ENCODE measurements at places on chromosomes 2 and 18.

DNA sequence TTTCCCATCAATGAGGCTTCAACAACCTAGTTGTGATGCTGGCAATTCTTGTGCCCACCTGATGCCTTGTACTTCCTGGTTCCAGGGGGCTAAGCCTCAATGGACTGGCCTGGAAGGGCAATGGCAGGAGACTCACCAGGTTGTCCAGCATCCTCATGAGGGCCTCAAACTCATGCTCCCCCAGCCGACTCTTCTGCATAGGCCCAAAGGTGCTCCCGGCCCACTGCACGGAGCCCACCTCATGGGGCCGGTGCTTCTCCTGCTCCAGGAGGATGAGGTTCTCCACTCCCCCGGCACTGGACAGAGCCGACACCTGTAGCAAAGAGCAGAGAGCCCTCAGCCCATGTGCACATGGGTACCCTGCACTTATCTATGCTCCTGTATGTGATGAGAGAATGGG, 84.5 kb downstream of the ADD2 start:
- no peak for DNase-seq

GRCh38 chr2:227326783-227327182, 1.7 kb downstream of the MFF start:
- no peak for DNase-seq

- no peak for DNase-seq
These were observed 41.5 kb upstream of the MCFD2 start for GRCh38 chr2:46956981-46957531.

GRCh38 chr2:203594541-203594940, 59.4 kb upstream of the RAPH1 start:
- no peak for DNase-seq

GRCh38 chr2:95700519-95700918, 108.7 kb downstream of the TRIM43 start:
- DNase-seq: peak; percentile 1

DNA sequence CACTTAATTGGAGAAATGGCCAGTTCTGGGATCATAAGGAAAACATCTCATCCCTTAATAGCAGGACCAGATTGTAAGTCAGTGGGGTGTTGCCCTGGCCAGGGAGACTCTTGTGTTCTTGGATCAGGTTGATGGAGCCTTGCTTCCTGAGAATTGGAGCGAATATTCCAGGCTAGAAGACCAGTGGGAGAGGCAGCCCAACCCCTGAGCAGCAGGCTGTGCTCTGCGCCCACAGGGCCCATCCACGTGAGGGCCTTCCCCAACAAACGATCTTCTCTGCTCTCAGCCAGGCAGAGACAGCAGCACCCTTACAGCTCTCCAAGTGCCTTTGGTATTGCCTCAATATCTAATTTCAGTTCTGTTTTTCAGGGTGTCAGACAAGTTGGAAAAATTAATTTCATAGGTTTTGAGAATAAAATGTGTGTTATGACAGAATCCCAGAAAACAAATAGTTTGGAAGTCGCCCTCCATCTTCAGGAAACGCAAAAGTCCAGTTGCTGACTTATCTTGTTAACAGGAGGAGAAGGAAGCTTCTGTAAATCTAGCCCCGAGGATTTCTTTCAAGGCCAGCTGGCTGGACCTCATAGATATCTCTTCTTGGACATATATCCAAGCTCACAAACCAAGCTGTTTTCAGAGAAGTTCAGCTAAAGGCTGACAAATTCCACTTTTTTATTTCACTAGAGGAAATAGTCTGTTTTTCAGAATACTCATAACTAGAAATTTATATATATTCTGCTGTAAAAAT, 105.5 kb downstream of the COPS8 start:
- DNase-seq: no peak

- no peak for DNase-seq
These were observed 332.3 kb downstream of the NCKAP5 start for GRCh38 chr2:133235968-133236367.

DNA sequence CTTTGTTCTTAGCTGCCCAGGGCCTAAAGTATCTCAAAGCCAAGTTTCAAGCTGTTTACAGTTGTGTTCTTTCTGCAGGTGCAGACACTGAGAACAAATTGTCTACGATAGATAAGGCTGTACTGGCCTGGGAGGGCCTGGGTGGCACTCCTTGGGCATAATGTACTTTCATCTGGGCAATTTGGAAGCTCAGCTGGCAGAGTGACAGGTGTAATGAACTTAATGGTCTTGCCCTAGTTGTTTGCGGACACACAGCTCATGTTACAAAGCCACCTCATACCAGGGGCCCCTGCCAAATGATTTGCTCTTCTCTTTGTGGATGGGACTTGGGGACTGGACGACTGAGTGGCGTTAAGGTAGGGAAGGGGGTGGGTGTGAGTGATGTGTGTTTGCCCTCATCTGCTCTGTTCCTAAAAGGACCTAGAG, 4.3 kb downstream of the LDLRAD4 start:
- DNase-seq: no peak

GRCh38 chr2:8848328-8849100, 11.1 kb upstream of the KIDINS220 start:
- DNase-seq: no peak

- DNase-seq: no peak
These were observed 39.1 kb downstream of the TMEM163 start for GRCh38 chr2:134679745-134680144.

GRCh38 chr2:162085090-162085891, 11.3 kb upstream of the DPP4 start:
- DNase-seq: no peak

- DNase-seq: no peak
These were observed 218.1 kb downstream of the TPGS2 start for GRCh38 chr18:36610661-36611060.

DNA sequence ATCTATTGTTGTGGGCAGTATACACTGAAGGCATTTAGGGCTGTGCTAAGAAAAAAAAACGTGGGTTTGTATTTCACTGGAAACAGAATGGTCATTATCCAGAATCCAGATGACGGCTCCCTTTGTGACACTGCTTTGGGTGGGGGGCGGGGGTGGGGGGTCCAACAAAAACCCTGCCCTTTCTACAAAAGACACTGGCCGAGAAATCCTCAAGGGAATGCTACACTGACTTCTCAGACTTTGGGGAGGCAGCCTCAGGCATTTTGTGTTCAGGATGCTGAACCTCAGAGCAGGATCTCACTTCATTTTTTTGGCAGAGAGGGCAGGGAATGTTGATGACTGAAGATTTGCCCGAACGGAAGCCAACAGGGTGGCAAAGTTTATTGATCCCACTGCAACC, 417.1 kb downstream of the HRH4 start:
- DNase-seq: no peak

DNA sequence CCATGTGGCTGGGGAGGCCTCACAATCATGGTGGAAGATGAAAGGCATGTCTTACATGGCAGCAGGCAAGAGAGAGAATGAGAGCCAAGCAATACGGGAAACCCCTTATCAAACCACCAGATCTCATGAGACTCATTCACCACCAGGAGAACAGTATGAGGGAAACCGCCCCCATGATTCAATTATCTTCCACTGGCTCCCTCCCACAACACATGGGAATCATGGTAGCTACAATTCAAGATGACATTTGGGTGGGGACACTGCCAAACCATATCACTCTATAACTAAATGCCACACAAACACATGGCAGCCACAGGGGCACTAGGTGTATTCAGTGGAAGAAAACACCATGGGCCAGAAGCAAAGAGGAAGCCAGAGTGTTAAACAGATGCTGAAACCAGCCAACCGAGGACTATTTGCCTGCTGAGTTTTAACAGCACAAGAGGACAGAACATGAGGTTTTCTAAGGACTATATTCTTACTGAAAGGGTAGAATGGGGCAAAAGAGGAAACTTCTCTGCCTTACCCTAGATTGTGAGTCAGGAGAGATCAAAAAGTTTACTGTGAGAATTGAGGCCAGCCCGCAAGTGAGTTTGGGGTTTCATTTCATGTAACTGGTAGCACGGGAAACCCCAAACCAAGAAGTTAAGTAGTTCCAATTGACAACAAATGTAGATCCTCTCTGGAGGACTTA, 49.2 kb downstream of the SIGLEC15 start:
- DNase-seq: peak; percentile 83

GRCh38 chr2:176612036-176612435, 342.8 kb downstream of the MTX2 start:
- no peak for DNase-seq

GRCh38 chr2:112004253-112004645, 50.8 kb upstream of the TMEM87B start:
- peak; percentile 10 for DNase-seq

GRCh38 chr2:176813156-176813555, 399.4 kb upstream of the HNRNPA3 start:
- no peak for DNase-seq

- no peak for DNase-seq
These were observed 3.3 kb downstream of the TAF1B start for GRCh38 chr2:9846554-9846953.

- no peak for DNase-seq
These were observed 469.8 kb upstream of the ACVR2A start for GRCh38 chr2:147375073-147375472.

- DNase-seq: no peak
These were observed 37.1 kb downstream of the ANKRD44 start for GRCh38 chr2:197273485-197273884.

DNA sequence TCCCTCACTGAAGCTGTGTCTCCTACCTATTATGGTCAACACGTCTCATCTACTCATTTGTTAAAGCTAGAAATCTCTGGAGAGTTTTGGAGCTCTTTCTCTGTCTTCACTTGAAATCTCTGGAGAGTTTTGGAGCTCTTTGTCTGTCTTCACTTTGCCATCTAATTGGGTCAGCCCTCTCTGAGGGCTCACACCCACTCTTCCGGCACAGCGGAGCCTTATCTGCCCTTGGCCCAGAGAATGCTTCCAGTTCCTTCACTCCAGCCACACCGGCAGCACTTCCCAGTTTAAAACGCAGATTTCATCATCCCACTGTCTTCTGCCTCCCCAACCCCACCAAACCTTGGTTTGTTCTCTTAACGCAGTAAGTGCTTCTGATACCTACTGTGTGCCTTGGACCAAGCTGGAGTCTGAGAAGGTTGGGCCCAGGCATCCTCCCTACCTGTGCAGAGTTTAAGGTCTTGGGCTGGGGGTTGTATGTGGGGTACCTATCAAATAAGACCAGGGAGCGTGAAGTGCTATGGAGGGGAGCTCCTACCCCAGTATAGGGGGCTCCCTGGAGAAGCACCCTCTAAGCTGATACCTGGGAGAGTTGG, 5.0 kb downstream of the HPCAL1 start:
- no peak for DNase-seq

DNA sequence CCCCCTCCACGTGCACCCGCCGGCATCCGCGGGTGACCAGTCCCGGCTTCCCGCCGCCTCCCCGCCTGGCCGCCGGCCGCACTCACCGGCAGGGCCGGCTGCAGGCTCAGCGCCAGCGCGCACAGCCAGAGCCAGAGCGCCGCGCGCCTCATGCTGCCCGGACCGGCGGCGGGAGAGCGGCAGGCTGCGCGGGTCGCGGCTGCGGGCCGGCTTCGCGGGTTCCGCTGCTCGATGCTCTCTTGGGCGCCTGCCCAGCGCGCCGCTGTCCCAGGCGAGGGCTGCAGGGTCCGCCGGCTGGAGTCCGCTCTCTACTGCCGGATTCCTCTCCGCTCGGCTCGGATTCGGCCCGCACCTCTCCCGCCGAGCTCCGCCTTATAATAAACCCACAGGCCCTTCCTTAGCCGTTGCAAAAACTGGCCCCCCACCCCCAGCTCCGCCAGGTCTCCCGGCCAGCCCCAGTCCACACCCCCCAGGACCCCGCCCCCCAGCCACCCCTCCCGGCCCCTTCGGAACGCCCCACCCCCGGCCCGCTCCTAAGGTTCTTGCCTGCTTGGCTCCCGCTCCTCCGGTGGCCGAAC, at the start of gene SDC1:
Gene SDC1 (minus strand): TSS at position 415 of the 578 bp plus-strand sequence. CDS start 263 bp downstream, at position 152.
- DNase-seq: no peak

GRCh38 chr2:240725671-240726070, 34.0 kb downstream of the AQP12A start:
- DNase-seq: no peak

- no peak for DNase-seq
These were observed 314.7 kb upstream of the LYPD1 start for GRCh38 chr2:132984731-132985130.

DNA sequence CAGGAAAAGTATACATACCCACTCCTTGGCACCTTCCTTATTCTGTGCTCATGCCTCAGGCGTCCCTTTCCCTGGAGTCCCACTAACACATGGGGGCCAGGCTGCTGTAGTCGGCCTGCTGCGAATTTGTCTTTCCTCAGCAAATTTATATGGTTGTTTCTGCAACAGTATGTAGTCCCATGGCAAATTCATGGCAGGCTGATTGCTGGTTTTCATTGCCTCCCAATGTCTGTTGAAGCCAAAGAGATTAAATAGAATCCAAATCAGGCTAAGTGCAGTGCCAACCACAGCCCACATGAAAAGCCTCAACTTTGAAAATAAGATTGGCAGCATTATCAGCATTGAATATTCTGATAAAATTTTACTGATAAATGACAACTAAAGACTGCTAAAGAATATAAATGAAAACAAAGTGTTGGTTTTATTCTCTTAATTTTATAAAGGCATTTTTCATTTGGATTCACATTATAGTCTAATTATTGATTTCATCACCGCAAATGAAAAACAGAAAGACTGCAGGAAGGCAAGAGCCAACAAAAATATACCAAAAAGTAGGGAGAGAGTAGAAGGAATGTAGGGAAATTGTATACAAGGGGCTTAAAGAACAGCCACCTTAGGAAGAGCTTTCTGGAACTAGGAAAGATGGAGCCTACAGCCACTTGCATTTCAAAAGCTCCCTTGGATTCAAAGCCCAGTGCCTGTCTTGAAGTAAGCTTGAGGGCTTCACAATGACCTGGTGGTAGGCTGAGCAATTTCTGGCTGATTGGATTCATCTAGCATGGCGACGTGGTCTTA, 283.7 kb upstream of the MMADHC start:
- no peak for DNase-seq

GRCh38 chr2:1360557-1361250, 52.6 kb upstream of the TPO start:
- DNase-seq: no peak

- DNase-seq: no peak
These were observed 12.0 kb upstream of the SRBD1 start for GRCh38 chr2:45623098-45623497.

DNA sequence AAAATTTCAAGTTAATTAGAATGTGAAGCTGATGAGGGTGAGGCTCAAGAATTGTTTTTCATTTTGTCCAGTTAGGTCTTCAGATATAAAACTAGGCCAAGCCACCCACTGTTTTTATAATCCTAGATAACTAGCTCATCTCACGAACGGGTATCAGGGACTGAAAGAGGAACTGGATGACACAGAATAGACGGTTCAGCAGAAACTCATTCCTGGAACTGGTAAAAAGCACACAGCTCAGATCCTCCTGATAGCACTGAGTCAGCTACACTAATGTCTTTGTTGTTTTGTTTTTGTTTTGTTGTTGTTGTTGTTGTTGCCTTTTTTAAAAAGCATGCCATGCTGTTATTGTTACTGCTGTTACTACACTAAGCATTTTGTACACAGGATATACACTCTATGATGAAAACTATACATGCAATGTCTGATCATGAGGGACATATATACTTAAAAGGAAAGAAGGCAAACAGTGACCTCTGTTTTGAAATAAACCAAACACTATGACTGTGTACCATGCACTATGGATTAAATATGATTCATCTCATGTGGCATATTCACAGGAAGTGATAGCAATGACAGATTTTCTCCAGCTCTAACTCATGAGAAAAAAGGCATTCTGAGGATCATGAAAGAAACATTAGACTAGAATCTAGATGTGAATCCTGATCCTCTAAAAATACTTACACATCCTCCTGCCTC, 437.6 kb downstream of the NCKAP5 start:
- no peak for DNase-seq
